ENCODE measurements at places on chromosomes 2 and 18. TPM values are rescaled to one million over a fixed set of nuclear protein-coding genes. Genes with fewer than 3 reads are reported as not detected.

GAREM2 gene
- polyA plus RNA-seq: 8.0 TPM

RGPD4 gene
- 0.09 TPM for polyA plus RNA-seq

RSAD2 gene
- 4.8 TPM for polyA plus RNA-seq

LAMA3 gene
- 122 TPM for polyA plus RNA-seq

ALPG gene
- 0.05 TPM for polyA plus RNA-seq

ACOXL gene
- 4.7 TPM for polyA plus RNA-seq

SPATA3 gene
- not detected for polyA plus RNA-seq

EIPR1 gene
- 18.7 TPM for polyA plus RNA-seq

PAIP2B gene
- polyA plus RNA-seq: 9.6 TPM

Measured in right lung (tissue), 10 donors.